ENCODE measurements at places on chromosomes 7 and 10.

GRCh38 chr7:54810401-54810800, 51.4 kb upstream of the SEC61G start:
- DNase-seq = no peak

DNA sequence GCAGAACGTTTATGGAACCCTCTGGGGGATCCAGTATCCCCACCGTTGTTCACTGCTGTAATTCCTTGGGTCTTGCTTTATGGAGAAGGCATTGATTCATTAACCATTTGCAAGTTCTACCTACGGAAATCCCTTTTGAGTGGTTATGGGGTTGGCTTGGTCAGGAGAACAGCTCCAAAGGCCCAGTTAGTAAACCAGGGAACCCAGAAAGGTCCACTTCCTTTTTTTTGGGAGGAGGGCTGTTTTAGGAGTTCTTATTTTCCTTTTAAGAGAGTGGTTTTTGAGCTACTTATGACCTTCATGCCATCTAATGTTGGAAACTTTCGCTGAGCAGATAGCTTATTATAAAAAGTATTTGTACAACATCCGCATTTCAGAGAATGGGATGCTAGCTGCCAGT, 1.3 kb downstream of the POR start:
- no peak for DNase-seq

GRCh38 chr7:135239263-135239662, 5.6 kb downstream of the STRA8 start:
- DNase-seq = no peak

- no peak for DNase-seq
Measured at GRCh38 chr10:114234132-114234531, 4.9 kb upstream of the VWA2 start.

DNA sequence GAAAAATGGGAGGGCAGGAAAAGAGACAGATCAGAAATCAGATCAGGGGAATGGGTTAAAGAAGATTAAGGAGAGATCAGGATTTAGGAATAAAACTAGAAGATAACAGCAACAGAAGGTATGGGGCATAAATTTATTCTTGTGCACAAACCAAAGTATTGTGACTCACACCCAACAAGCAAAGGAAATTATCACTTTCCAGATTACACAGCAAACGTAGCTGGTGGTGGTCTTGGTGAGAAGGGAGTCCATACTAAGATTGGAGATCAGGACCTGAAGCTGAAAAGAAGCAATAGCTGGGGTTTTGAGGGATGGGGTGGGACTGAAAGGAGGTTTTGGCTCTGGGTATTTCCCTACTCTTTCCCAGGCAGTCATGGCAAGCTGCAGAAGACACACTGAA, 3.5 kb upstream of the MYOZ1 start:
- DNase-seq = no peak

GRCh38 chr10:14873090-14873760, 5.4 kb upstream of the SUV39H2 start:
- no peak for DNase-seq

DNA sequence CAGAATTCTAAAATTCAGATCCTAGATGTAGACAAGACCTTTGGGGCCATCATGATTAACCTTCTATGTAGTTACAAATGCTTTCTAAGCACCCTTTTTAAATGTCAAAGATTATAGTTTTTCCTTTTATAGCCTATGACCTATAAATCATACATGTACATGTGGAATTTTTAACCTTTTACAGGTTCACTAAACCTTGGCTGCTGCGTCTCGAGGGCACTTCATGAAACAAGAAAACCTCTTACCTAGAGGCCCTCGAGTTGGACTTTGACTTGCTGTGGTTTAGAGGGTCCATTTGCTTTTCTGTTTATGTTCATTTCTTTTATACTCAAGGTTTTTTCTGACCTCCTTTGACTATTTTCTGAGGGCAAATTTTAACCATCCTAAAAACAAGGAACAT, 302.2 kb downstream of the CSTF2T start:
- DNase-seq = no peak

DNA sequence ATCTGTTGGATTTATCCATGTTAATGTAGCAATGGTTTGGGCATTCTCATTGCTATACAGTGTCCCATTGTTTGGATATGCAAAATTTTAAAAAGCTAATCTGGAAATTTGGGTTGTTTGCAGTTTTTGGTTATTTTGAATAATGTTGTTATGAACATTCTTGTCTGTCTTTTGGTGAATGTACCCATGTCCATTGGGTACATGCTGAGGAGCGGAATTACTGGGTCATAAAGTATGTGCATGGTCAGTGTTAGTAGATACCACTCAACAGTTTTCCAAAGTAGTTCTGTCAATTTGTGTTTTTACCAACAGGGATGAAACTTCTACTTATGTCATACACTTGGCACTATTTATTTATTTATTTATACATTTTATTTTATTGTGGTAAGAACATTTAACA, 153.9 kb downstream of the LRMDA start:
- no peak for DNase-seq

GRCh38 chr7:67402280-67402679, 405.6 kb downstream of the TYW1 start:
- no peak for DNase-seq

DNA sequence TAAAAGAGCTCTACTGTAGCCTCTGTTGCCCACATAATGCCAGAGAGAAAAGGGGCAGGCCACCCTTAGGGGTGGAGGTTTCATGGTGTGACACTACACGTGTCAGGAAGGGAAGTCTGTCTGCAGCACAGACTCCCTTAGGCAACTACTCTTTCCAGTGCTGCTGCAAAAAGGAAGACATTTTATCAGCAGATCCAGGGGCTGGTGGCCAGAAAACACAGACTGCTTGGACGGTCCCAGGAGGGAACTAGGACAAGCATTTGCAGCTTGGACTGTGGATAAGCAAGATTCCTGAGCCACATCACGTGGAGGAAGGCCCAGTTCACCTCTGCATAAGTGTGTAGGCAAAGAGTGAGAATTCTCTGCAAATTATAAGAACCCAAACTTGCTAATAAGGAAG, 220.8 kb downstream of the FANK1 start:
- DNase-seq = no peak

DNA sequence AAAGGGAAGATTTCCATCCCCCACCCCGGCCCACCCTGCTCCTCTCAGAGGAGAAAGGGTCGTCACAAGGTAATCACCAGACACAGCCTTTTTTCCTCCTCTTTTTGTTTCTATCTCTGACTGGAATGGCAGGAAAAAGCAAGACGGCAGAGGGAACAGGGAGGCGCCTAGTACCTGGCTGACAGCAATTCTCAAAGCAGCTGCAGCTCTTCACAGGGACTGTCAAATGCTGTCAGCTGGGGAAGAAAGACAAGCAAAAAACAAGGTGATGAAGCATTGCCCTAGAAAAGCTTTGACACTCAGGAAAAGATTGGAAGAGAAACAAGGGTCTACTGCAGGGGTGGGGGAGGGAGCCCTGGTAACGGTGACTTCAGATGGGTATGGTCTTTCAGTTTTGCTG, 52.7 kb downstream of the GNA12 start:
- no peak for DNase-seq

DNA sequence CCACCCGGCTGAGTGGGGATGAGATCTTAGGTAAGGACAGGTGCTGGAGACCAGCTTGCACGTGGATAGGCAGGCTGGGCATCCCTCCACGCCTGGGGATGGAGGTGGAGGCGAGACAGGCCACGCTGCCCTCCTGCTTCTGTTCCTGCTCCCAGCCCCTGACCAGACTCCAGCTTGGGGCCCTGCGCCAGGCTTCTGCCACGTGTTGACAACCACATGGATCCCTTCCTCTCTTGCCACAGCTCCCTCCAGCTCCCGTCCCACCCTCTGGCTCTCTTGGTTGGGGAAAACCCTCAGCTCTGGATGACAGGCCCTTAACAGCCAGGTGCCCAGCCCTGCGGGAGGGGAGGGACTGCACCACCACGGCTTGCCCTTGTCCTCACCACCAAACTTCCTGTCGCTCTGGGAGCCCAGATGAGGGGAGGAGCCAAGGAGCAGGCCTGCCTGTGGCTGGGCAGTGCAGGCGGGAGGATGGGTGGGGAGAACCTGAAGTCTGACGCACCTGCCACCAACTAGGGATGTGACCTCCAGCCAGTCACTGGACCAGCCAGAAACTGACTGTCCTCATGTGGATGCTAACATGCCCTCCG, 36.0 kb downstream of the KCNH2 start:
- DNase-seq = no peak

DNA sequence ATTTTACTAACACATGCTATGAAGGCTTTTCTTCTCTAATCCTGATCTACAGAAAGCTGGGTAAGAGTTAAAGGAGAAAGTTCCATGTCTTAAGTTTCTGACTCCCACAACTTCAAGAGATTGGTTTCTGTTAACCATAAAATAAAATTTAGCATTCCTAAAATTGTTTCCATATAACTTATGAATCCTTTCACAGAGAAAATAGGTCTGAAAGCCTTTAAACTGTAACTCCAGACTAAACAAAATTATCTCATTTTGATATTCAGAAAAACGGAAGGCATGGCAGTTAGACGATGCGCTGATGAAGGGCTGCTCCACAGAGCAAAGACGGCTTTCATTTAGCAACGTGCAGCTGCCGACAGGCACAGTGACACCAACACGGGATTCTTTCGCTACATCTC, 133.3 kb downstream of the SLC25A13 start:
- DNase-seq = no peak

GRCh38 chr10:60578217-60578616, 188.5 kb upstream of the ANK3 start:
- DNase-seq = no peak

GRCh38 chr7:126728967-126729366, 523.8 kb downstream of the GRM8 start:
- DNase-seq = no peak
